Stimulated activated CD4-positive, alpha-beta T cell treated with anti-CD3 and anti-CD28 coated beads, Interleukin-2, amount 100 ng/mL, for 4 hours (primary cell): ENCODE measurements at places on chromosomes 16 and 17.

DNA sequence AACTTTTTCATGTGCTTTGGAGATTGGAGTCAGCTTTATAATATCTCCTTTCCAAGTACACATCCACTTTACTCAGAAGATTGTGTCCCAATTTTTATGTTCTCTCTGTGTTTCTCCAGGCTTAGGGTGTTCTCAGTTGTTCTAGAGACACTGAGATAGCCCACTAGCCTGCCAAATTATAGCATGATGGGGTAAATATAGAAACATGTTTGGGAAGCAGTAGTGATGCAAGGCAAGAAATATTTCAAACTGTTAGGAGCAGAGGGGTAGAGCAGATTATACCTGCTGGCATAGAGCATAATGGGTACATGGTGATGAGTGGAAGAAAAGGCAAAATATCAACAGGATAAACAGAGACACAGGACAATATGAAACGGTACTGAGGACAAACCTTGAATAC, 12.4 kb downstream of the SLFN11 start:
- no peak for DNase-seq

GRCh38 chr16:21698169-21699032, 34.6 kb downstream of the OTOA start:
- no peak for DNase-seq

DNA sequence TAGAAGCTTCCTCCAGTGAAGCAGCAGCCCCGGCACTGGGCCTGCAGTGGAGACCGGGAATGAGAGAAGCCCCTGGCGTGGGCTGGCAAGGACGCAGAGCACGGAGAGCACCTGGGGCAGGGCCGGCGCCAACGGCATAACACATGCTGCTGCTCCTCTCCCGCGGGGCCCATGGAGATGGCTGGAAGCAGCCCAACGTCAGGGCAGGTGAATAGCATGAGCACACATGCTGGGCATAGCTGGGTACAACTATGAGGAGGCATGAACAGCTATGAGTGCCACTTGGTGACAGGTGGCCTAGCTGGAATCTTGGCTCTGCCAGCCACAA, 46.4 kb downstream of the IRF8 start:
- no peak for DNase-seq

- no peak for DNase-seq
These were observed 16.9 kb upstream of the MAP3K14 start for GRCh38 chr17:45333702-45334092.

DNA sequence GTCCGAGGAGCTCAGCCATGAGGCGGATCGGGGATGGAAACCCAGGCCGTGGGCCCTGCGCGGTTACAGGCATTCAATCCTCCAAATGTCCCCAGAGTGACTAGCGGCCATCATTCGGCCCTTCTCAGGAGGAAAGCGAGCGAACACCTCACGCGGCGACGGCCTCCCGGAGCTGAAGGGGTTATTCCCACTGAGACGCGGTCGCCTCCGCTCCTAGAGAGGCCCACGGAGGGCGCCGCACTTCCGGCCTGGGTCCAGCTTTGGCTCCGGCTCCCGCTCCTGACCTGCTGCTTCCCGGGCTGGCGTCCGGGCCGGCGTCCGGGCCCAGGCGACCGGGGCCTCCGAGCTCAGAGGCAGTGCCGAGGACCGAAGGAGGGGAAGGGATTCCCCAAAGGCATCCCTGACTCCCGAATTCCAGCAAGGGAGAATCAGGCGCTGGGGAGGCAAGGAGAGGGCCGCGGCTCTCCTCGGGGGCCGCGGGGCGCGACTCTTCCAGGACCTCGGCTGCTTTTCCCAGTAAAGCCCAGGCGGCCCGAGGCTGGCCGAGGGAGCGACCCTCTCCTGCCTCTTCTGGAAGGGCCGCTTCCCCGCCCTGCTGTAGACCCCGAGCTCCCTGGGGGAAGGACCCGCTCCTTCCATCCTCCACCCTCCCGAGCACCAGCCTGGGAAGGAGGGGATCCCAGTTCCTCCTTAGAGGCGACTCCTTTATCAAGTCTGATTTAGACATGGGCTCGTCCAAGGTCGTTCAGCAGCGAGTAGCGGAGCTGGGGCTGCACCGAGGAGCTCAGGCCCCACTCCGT, 18.6 kb upstream of the ZNF629 start:
- peak; percentile 24 for DNase-seq

DNA sequence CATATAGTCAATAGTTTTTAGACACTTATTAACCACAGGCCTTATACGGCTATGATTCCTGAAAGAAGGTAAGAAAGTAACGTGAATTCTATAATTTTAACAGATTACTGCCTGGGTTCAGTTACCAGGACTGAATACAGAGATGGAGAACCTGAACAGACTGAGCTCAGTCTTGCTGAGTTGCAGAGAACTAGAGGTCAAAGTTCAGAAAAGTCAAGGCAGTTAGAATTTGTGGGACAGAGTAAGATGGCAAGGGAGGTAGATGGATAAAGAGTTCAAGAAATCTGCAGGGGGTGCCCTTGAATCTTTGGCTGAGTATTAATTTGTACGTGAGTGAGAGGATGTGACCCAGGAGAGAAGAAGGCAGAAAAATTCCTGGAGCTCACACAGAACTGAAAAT, 320.1 kb upstream of the MAF start:
- no peak for DNase-seq

GRCh38 chr16:51022955-51023354, 128.1 kb downstream of the SALL1 start:
- no peak for DNase-seq

GRCh38 chr17:81513372-81513752, 763 bp upstream of the ACTG1 start:
- no peak for DNase-seq

DNA sequence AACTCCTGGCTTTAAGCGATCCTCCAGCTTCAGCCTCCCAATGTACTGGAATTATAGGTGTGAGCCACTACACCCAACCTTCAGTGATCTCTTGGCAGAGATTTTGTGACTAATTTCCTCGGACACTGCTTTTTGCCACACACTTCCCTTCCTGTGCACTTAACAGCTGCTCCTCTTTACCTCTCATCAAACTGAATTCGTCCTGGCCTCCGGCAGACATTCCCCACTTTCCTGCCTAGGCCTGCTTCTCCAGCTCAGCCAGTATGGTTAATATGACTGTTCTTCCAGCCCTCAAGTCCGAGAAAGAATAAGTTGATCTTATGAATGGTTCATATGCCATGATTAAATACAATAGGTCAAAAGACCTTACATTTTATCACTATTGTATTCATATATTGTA, 69.0 kb upstream of the MTMR4 start:
- no peak for DNase-seq

DNA sequence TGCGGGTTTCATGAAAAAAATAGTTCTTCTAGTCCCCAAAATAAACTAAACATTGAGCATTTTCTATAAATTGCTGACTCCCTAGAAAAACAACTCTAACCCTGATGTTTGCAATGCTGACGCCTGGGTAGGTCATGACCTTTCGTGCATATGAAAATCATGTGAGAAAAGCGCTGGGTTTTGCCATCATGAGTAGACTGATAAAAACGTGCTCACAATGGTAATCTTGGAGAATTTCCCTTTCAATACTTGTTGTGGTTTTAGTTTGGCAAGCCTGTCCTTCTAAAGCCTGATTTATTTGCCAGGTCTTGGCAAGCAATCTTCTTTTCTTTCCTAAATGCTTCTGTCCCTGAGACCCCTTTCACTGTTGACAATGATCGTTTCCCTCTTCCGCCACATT, 4.0 kb upstream of the CLEC10A start:
- DNase-seq = no peak

DNA sequence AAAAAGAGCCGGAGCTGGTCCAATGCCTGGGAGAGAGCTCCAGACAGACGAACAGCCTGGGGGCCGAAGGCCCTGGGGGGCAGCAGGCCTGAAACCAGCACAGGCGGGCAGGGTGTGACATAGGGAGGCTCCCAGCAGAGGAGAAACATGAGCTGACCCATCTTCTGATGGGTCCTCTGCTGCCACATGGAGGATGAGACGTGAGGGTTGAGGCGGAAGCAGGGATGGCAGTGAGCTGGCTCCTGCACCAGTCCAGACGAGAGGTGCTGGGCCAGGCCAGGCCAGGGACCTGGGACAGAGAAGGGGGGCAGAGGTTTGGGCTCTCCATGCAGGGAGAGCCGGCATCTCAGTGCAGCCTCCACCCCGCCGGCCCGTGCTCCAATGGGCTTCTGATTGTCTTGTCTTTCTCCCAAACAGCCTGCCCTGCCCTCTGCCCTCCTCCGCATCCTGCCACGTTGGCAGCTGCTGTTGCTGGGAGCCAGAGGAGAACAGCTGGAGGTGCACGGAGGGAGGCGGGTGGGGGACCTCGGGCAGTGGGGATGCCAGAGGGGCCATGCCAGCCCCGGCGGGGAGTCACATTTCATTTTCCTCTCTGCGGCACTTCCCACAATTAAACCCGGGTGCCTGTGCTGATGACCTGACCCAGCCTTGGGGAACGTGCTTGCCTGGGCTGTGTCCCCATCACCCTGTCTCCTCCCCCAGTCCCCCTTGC, 139.1 kb upstream of the GSE1 start:
- no peak for DNase-seq

GRCh38 chr17:82285141-82285540, 11.6 kb upstream of the CSNK1D start:
- no peak for DNase-seq

- DNase-seq = no peak
These were observed 50.8 kb upstream of the CDR2 start for GRCh38 chr16:22425036-22425801.

GRCh38 chr16:89184933-89185794, 13.6 kb downstream of the CDH15 start:
- DNase-seq = no peak

DNA sequence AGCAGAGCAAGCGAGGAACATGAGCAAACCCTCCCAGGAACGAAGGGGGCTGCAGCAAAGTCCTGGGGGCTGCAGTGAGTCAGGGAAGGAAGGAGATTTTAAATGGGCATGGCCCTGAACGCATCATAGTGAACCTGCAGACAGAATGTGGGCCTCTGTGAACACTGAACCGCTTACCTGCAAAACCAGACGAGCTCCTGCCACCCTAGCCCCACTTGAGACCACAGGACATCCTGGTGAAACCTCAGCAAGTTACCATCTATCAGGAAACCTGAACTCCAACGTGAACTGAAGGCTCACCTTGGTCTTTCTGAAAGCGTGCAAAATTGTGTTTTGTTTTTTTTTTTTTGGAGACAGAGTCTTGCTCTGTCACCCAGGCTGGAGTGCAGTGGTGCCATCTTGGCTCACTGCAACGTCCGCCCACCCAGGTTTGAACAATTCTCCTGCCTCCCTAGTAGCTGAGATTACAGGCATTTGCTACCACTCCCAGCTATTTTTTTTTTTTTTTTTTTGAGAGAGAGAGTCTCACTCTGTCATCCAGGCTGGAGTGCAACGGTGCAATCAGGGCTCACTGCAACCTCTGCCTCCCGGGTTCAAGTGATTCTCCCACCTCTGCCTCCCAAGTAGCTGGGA, 30.8 kb downstream of the FANCA start:
- DNase-seq = no peak

GRCh38 chr17:4739122-4740024, at the start of the genes CXCL16 and ZMYND15:
TSS of gene CXCL16 (minus strand) at chr17:4739928. CDS start at chr17:4739339, 589 bp downstream.
TSS of gene ZMYND15 (plus strand) at chr17:4739833. CDS start at chr17:4740549, 716 bp downstream.
- peak; percentile 44 for DNase-seq

GRCh38 chr17:6474906-6475305, 30.7 kb downstream of the PIMREG start:
- no peak for DNase-seq

- no peak for DNase-seq
These were observed 252.7 kb downstream of the PMP22 start for GRCh38 chr17:15012351-15012980.

- no peak for DNase-seq
These were observed 13.6 kb downstream of the USP36 start for GRCh38 chr17:78826836-78827509.

GRCh38 chr17:29709866-29710519, 87.3 kb upstream of the CORO6 start:
- no peak for DNase-seq

DNA sequence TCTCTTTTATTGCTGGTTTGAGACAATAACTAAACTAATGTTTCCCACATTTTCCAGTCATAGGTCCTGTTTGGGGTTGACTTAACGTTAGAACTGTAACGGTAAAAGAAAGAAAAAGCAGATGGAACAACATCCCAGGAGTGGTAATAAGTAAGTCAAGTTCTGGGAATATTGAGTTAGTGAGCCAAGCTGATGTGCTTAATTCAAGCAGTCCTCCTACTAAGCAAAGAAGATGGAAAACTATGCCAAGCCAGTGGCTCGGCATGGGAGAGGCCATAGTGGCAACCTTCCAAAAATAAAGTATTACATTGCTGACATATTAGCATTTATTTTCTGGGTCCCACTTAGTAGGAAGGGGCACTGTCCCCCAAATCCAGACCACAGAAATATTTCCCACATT, 161.7 kb upstream of the CDH5 start:
- DNase-seq = no peak

DNA sequence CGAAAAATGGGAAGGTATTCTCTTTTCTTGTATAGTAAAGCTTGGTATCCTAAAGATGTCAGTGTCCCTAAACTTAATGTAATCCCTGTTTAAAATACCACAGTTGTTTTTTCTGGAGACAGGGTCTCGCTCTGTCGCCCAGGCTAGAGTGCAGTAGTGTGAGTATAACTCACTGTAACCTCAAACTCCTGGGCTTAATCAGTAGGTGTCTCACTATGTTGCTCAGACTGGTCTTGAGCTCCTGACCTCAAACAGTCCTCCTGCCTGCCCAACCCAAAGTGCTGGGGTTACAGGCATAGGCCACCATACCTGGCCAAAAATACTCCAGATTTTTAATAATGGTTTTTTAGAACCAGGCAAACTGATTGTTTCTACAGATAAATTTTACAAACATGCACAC, 8.2 kb downstream of the DCAF7 start:
- DNase-seq = no peak

DNA sequence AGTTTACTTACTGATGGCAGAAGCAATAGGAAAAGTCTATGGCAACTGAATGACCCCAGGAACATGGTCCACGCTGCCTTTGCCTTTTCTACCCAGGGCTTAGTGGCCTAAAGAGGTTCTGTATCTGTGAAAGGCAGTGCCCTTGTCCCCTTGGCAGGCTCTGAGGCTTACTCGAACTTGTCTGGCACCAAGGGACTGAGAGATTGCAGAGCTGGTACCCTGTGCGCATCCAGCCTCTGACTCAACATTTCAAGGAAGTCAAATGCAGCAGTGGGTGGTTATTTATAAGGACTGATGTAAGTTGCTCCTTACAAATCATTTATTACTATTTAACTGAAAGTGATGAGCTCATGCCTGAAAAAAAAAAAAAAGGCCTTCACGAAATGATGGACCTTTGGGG, 299.9 kb upstream of the MYOCD start:
- DNase-seq = no peak

- no peak for DNase-seq
These were observed 80.3 kb downstream of the RBFOX3 start for GRCh38 chr17:79530361-79531105.

GRCh38 chr16:69654280-69654931, 72.0 kb downstream of the NQO1 start:
- DNase-seq = no peak
